ENCODE measurements at places on chromosomes 1 and 21.

DNA sequence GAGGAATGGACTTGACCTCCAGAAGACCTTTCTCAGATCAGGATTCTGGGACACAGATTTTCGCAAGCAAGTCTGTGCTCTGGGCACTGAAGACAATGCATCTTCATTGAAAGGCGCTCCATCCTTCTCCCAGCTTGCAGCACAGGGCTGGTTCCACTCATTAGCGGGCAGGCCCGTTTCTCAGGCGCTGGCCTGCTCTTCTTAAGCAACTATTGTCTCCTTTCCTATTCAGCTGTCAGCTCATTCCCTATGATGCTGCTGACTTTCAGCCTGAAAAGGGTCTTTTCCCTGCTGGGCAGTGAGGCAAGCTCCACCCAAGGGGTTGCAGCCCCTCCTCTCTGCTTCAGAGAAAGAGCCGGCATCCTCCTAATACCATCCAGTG, 91.9 kb upstream of the PLXNA2 start:
- no peak for DNase-seq
- H3K4me1 ChIP-seq, result no peaks in the 10 kb centered on the region
- no peak overlapping the region for H3K4me3 ChIP-seq
- no peak overlapping the region for H3K27ac ChIP-seq

- H3K4me1 ChIP-seq, result no peaks in the 10 kb centered on the region
- no peaks in the 10 kb centered on the region for H3K27me3 ChIP-seq
- no peak for DNase-seq
- no peak overlapping the region for H3K4me3 ChIP-seq
- H3K36me3 ChIP-seq, result no peaks in the 10 kb centered on the region
Observed at GRCh38 chr1:98068016-98068415, 147.2 kb upstream of the DPYD start.

GRCh38 chr1:157115429-157115838, 15.8 kb upstream of the ETV3L start:
- no peak overlapping the region for H3K4me3 ChIP-seq
- H3K36me3 ChIP-seq, result no peaks in the 10 kb centered on the region
- no peaks in the 10 kb centered on the region for H3K4me1 ChIP-seq

- H3K27ac ChIP-seq, result no peak overlapping the region
- peaks cover 3% of the 10 kb centered on the region for H3K36me3 ChIP-seq
- no peaks in the 10 kb centered on the region for H3K4me1 ChIP-seq
- peaks cover 12% of the 10 kb centered on the region for H3K27me3 ChIP-seq
Observed at GRCh38 chr1:231037585-231038517, 2.2 kb downstream of the FAM89A start.

DNA sequence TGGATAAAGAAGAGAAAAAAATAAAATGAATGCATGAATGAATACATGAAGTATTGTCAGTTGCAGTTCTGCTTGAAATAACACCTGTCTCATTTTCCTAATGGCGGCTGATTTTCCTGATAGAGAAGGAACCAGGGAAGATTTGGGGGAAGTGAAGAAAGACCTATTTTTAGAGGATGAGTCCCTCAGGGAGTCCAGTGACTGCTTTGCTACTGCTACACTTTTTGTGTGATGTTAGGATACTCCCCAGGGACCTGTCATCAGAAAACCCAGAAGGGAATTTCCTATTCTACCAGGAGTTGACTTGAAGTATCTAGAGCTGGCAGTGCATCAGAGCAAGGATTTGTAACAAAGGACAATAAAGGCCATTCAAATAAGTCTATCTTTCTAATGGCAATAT, 114.8 kb downstream of the MAB21L3 start:
- no peak overlapping the region for H3K4me3 ChIP-seq
- no peaks in the 10 kb centered on the region for H3K27me3 ChIP-seq

GRCh38 chr1:173508541-173508940, 31.4 kb downstream of the PRDX6 start:
- H3K27me3 ChIP-seq, result no peaks in the 10 kb centered on the region
- no peak overlapping the region for H3K4me3 ChIP-seq
- peaks cover 3% of the 10 kb centered on the region for H3K4me1 ChIP-seq
- H3K36me3 ChIP-seq, result no peaks in the 10 kb centered on the region

GRCh38 chr1:183590244-183591191, at the start of gene NCF2:
Gene NCF2, minus strand, starts transcription at chr1:183590459. Its CDS starts 130 bp downstream, at chr1:183590329.
- H3K4me1 ChIP-seq, result no peaks in the 10 kb centered on the region
- H3K27ac ChIP-seq, result no peak within 1 kb of the TSS
- no peak within 1 kb of the TSS for H3K4me3 ChIP-seq

GRCh38 chr21:29187944-29188343, 57.5 kb downstream of the MAP3K7CL start:
- no peaks in the 10 kb centered on the region for H3K27me3 ChIP-seq
- no peaks in the 10 kb centered on the region for H3K36me3 ChIP-seq
- no peaks in the 10 kb centered on the region for H3K4me1 ChIP-seq
- DNase-seq, result no peak
- H3K4me3 ChIP-seq, result no peak overlapping the region
- H3K27ac ChIP-seq, result no peak overlapping the region

DNA sequence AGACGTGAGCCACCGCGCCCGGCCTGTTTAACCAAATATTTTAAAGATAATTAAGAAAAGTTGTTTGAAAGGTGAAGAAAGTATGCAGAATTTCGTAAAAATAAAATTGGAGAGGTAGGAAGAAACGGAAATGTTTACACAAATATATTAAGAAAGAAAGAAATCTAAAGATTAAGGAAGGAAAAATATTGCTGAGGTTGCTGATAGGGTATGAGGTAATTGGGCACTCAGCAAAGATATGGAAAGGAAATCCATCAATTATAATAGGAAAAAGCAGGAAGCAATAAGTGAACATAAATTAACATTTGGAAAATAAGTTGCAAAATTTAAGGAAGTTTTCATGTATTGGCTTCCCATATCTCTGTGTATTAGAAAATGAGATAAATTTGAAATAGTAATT, 225.9 kb downstream of the KCNT2 start:
- no peak overlapping the region for H3K27ac ChIP-seq
- H3K4me1 ChIP-seq, result no peaks in the 10 kb centered on the region
- no peaks in the 10 kb centered on the region for H3K27me3 ChIP-seq

- H3K27ac ChIP-seq, result no peak overlapping the region
- no peak overlapping the region for H3K4me3 ChIP-seq
- no peak for DNase-seq
- H3K27me3 ChIP-seq, result no peaks in the 10 kb centered on the region
- no peaks in the 10 kb centered on the region for H3K36me3 ChIP-seq
Observed at GRCh38 chr1:60151311-60151710, 77.7 kb upstream of the C1orf87 start.

DNA sequence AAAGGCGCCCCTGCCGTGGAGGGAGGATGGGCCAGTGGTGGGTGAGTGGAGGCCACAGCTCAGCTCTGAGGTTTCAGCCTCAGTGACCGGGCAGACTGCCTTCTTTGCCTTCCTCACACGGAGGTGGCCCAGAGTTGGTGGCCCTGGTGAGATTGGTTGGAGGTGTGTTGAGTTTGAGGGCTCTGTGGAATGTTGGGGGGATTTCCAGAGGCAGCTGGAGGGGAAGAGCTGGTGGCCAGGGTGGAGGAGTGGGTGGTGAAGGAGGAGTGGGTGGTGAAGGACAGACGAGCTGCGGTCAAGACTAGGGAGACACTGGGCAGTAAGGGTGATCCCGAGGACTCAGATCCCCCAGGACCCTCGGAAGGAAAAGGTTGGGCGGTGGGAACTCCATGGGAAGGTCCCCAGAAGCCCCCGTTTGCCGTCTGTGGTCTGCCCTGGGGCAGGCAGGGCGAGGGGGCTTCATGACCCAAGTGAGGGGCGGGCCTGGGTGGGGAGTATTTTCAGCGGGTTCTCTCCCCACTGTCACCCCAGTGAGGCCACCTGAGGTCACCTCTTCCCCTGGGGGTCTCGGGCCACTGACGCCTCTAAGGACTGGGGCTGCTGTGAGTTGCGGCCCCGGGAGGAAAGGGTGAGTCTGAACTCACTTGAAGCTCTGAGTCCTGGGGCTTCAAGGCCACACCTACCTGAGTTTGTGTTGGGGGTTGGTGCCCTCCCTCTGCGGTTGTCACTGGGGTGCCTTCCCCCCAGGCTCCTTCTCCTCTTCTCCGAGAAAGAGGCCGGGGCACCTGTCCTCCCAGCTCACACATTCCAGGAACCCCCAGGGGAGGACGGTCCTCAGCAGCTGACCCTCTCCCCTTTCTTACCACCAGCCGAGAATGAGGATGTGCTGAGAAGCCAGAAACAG, 22.7 kb upstream of the PIK3CD start:
- no peak overlapping the region for H3K4me3 ChIP-seq
- H3K4me1 ChIP-seq, result no peaks in the 10 kb centered on the region
- H3K27me3 ChIP-seq, result no peaks in the 10 kb centered on the region
- no peak overlapping the region for H3K27ac ChIP-seq
- H3K36me3 ChIP-seq, result no peaks in the 10 kb centered on the region

DNA sequence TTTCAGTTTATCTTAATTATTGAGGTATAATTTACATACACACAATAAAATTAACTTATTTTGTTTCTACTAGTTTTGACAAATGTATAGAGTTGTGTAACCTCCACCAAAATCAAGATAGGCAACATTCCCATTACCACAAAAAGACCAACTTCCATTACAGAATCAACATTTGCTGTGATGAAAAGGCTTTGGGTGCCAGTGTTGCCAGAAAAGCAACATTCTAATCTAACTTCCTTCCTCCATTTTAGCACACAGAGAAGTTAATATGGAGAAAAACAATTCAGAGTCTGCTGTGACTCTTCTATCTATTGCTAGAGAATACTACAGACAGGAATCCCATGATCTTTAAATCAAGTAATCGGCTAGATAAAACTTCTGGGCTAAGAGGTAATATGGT, 245.3 kb downstream of the RERE start:
- peaks cover 11% of the 10 kb centered on the region for H3K4me1 ChIP-seq
- no peaks in the 10 kb centered on the region for H3K27me3 ChIP-seq
- H3K4me3 ChIP-seq, result no peak overlapping the region
- no peak overlapping the region for H3K27ac ChIP-seq

GRCh38 chr1:17933971-17934370, 173.6 kb upstream of the IGSF21 start:
- no peak overlapping the region for H3K4me3 ChIP-seq
- H3K4me1 ChIP-seq, result no peaks in the 10 kb centered on the region
- no peak overlapping the region for H3K27ac ChIP-seq
- no peaks in the 10 kb centered on the region for H3K36me3 ChIP-seq
- peaks cover 10% of the 10 kb centered on the region for H3K27me3 ChIP-seq

DNA sequence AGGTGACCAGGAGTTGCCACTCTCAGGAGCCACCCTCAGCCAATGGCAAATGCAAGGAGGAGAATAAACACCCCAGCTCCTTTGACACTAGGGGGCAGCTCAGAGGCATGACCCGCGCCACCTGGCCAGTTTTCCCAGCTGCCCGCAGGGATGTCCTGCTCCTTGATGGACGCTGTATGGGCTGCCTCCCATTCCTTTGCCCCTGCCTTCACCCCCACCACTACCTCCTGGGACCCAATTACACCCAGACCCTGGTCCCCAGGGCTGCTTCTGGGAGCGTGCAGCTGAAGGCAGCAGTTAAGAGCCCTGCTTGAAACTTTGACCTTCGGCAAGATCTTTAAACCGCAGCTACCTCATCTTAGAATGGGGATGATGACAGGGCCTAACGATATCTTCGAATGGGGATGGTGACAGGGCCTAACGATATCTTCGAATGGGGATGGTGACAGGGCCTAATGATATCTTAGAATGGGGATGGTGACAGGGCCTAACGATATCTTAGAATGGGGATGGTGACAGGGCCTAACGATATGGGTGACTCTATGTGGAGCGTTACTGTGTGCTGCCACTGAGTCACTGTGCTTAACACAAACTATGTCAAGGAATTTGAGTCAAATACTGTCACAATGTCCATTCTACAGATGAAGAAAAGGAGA, 163.0 kb upstream of the KAZN start:
- no peaks in the 10 kb centered on the region for H3K27me3 ChIP-seq
- H3K27ac ChIP-seq, result no peak overlapping the region
- no peak overlapping the region for H3K4me3 ChIP-seq
- no peaks in the 10 kb centered on the region for H3K4me1 ChIP-seq

GRCh38 chr21:40278345-40278744, 411.1 kb downstream of the PCP4 start:
- no peaks in the 10 kb centered on the region for H3K4me1 ChIP-seq
- no peak overlapping the region for H3K27ac ChIP-seq
- no peak overlapping the region for H3K4me3 ChIP-seq
- DNase-seq, result no peak
- H3K27me3 ChIP-seq, result no peaks in the 10 kb centered on the region

GRCh38 chr1:66357478-66358197, 176.3 kb upstream of the SGIP1 start:
- no peaks in the 10 kb centered on the region for H3K36me3 ChIP-seq
- no peak overlapping the region for H3K27ac ChIP-seq
- no peak overlapping the region for H3K4me3 ChIP-seq

GRCh38 chr1:55375617-55376258, 160.6 kb upstream of the USP24 start:
- H3K36me3 ChIP-seq, result no peaks in the 10 kb centered on the region
- H3K4me3 ChIP-seq, result no peak overlapping the region
- no peak overlapping the region for H3K27ac ChIP-seq
- no peaks in the 10 kb centered on the region for H3K27me3 ChIP-seq
- no peaks in the 10 kb centered on the region for H3K4me1 ChIP-seq
- peak; percentile 45 for DNase-seq

GRCh38 chr21:44636209-44637017, 743 bp upstream of the KRTAP10-10 start:
- DNase-seq, result no peak
- H3K36me3 ChIP-seq, result no peaks in the 10 kb centered on the region
- H3K27ac ChIP-seq, result no peak overlapping the region
- no peaks in the 10 kb centered on the region for H3K27me3 ChIP-seq

DNA sequence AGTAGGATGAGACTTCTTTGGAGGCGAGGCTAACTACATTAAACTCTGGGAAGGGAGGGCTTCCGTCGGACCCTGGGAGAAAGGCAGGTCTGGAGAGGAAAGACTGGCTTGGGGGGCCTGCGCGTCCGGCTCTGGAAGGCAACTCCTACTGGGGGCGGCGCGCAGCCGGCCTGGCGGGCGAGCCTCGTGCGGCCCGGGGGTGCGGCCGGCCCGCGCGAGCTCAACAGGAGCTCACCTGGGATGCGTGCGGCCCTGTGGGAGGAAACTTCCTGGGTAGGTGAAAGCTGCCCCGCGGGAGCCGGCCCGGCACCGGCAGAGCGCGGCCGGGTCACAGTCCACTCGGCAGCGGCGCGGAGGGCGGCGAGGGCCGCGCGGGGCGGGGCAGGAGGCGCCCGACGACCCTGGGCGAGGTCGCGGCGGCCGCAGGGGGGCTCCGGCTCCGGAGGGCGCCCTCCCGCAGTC, 449 bp downstream of the EPS15 start:
- no peaks in the 10 kb centered on the region for H3K36me3 ChIP-seq
- H3K4me1 ChIP-seq, result peaks cover 43% of the 10 kb centered on the region
- H3K27ac ChIP-seq, result peak overlapping the region; percentile 94
- DNase-seq, result no peak
- peak overlapping the region; percentile 95 for H3K4me3 ChIP-seq

All from Panc1 (cell line).